ENCODE measurements at places on chromosomes 16 and 17.

DNA sequence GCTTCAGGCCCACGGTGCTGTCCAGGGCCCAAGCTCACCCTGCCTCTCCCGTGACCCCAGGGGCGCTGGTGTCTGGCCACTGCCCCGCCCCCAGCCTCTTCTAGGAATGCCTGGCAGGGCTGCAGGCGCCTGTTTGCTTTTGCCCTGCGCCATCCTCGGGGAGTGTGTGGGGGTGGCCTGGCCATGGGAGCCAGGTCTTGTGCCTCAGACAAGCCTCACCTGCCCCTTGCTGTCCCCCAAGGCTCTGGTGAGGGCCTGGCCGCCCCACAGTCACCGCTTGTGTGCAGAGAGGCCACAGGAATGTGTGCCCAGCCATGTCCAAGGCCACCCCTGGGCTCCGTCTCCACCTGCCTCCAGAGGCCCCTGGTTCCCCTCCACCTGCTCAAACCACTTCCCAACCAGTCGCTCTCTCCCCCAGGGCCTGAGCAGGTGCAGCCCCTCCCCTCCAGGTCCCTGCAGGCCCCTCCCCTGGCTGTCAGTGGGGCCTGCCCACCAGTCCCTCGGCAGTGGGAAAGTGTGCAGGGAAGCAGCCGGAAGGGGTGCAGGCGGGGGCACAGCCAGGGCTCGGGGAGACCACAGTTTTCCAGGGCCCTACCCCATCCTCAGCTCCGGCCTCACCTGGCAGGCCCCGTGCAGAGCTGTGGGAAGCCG lies 841 bp upstream of the IGFALS start:
- no peak overlapping the region for H3K27ac ChIP-seq
- no peaks in the 10 kb centered on the region for H3K36me3 ChIP-seq
- no peaks in the 10 kb centered on the region for H3K27me3 ChIP-seq

DNA sequence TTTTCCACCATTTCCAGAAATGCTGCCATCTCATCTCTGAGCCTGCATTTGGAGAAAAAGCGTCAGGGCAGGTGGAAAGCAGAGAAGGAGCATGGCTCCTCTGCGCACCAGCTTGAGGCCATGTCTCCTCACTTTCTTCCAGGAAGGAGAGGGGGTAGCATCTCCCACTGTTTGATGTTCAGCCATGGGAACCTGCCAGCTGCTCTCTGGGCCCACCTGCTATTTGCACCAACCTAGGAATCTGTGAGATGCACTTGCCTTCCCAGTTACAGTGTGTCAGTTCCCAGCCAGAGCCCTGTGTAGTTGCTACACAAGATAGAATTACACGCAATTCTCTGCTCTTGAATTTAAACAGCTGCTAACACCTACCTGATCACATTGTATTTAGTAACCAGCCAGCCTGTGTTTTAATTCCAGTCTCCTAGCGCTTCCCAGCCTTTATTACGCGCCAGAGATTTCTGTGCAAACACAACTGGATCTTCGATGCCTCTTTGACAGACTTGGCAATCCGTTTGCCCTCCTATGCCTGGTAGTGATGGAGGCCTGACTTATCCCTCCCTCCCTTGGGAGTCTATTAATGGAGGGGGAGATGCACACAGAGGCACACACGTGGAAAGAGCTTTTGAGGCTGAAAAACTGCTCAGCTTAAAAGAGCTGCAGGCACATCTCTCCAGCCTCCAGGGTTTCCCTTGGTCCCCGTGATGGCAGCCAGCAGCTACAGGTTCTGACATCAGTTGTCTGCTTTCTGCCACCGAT lies 98.1 kb upstream of the SEC14L1 start:
- H3K27ac ChIP-seq = no peak overlapping the region
- H3K4me3 ChIP-seq = no peak overlapping the region
- H3K27me3 ChIP-seq = no peaks in the 10 kb centered on the region
- H3K36me3 ChIP-seq = no peaks in the 10 kb centered on the region

DNA sequence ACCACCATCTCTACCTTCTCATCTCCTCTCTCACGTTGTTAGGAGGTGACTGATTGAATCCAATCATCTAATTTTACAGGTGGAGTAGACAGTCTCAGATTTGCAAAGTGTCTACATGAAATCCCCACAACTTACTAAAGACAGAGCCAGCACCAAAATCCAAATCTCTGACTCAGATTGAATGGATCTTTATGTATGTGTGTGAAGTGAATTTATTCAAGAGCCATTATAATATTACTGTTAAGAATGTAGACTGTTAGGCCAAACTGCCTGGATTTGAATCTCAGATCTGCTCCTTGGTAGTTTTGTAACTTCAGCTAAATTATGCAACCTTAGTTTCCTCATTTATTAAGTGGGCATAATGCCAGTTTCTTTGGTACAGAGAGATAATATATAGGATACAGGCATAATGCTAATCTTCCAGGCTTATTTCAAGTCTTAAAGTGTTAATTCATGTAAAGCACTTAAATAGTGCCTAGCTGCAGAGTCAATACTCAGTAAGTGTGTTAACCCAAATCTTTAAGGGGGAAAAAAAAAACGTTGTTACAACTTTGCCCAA lies 12.7 kb downstream of the CNEP1R1 start:
- H3K4me1 ChIP-seq = no peaks in the 10 kb centered on the region
- no peak for DNase-seq
- no peaks in the 10 kb centered on the region for H3K27me3 ChIP-seq

DNA sequence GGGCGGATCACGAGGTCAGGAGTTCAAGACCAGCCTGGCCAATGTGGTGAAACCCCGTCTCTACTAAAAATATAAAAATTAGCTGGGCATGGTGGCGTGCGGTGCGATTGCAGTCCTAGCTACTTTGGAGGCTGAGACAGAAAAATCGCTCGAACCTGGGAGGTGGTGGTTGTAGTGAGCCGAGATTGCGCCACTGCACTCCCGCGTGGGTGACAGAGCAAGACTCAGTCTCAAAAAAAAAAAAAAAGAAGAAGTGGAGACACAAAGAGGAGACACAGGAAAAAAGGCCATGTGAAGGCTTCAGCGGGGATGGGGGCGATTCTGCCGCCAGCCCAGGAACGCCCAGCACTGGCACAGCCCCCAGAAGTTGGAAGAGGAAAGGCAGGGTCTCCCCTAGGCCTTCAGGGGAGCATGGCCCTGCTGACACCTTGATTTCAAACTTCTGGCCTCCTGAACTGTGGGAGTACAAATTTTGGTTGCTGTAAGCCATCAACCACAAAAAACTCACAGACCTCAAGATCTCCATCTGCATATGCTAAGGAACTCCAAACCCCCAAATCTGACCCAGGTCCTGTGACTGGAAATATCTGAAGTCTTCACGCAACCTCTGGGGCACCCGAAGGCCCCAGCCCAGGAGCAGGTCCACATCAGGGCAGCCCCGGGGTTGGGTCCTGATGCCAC lies 7.0 kb downstream of the SGSH start:
- H3K4me1 ChIP-seq = no peaks in the 10 kb centered on the region
- H3K4me3 ChIP-seq = no peak overlapping the region
- DNase-seq = peak; percentile 72

DNA sequence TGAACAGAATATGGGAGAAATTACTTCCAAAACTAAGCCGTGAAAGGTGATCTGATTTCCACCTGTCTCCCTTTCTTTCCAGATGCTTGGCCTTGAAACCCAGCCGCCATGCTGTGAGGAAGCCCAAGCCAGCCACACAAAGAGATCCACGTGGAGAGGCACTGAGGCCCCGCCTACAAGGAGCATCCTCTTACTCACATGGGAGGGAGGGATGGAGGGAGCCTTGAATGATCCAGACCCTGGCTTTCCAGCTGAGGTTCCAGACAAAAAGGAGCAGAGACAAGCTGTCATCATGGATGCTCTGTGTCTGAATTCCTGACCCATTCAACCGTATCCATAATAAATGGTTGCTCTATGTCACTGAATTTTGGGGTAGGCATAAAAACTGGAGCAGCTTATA lies 48.9 kb upstream of the HAPSTR1 start:
- no peak for DNase-seq
- no peaks in the 10 kb centered on the region for H3K36me3 ChIP-seq
- no peaks in the 10 kb centered on the region for H3K27me3 ChIP-seq
- H3K4me1 ChIP-seq = no peaks in the 10 kb centered on the region
- H3K27ac ChIP-seq = no peak overlapping the region

DNA sequence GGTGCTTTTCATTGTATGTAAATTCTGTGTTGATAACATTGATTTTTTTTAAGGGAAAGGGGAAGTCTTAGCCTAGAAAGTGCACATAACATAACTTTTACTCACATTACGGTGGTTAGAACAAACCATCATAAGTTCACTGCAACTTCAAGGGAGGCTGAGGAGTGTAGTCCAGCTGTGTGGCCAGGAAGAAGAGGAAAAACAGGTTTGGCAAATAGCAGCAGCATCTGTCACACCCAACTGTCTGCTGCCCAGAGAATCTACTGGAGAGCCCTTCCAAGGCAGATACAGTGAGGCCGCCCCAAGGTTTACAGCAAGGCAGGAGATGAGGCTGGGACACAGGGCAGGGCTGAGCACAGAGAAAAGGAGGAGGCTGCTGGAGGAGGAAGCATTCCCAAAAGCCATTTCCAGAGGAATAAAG lies 60.6 kb downstream of the AIPL1 start:
- no peaks in the 10 kb centered on the region for H3K4me1 ChIP-seq
- H3K27me3 ChIP-seq = no peaks in the 10 kb centered on the region
- no peak overlapping the region for H3K27ac ChIP-seq
- H3K36me3 ChIP-seq = no peaks in the 10 kb centered on the region

- H3K4me1 ChIP-seq = no peaks in the 10 kb centered on the region
- DNase-seq = no peak
- no peak overlapping the region for H3K4me3 ChIP-seq
- no peaks in the 10 kb centered on the region for H3K27me3 ChIP-seq
Measured at GRCh38 chr17:71828182-71828596, 292.6 kb upstream of the SOX9 start.

Measured in aorta (tissue), 5 donors.